ENCODE measurements at places on chromosomes 2 and 18.
A peak's percentile ranks its signal among the peaks of the same experiment; 100 is the strongest.

DNA sequence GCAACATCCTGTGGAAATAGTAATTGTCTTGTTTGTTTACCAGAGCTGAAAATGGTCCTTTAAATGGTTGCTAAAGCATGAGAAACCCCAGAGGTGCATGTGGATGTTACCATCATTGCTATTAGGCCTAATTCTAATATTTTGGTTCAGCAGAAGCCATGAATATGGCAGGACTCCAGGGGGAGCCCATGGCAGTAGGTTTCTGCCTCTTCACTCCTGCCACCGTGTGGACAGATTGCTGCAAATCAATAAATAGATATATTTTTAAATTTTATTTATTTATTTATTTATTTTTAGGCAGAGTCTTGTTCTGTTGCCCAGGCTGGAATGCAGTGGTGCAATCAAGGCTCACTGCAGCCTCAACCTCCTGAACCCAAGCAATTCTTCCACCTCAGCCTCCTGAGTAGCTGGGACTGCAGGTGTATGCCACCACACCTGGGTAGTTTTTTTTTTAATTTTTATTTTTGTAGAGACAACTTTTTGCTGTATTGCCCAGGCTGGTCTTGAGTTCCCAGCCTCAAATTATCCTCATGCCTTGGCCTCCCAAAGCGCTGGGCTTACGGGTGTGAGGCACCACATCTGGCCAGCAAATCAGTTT, 54.9 kb upstream of the CAPN13 start:
- DNase-seq, result peak; percentile 23

DNA sequence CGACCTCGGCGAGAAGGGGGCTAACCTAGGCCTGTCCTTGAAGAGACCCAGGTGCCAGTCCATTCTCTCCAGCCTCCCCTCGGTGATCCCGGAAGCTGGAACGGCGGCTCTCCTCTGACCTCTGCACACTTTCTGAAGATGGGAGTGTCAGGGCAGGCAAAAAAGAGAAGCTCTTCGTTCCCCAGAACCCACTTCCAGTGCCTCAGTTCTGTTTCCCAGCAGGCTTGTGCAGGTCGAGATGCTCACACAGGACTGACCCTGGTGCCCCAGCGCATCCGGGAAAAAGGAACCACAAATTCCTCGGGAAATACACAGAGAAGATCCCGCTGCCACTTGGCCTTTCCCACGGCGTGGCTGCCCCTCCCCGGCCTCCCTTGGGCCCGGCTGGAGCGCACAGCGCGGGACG, 681 bp upstream of the PTPN18 start:
- no peak for DNase-seq

GRCh38 chr2:129758784-129759471, 220.5 kb upstream of the RAB6C start:
- DNase-seq, result no peak

DNA sequence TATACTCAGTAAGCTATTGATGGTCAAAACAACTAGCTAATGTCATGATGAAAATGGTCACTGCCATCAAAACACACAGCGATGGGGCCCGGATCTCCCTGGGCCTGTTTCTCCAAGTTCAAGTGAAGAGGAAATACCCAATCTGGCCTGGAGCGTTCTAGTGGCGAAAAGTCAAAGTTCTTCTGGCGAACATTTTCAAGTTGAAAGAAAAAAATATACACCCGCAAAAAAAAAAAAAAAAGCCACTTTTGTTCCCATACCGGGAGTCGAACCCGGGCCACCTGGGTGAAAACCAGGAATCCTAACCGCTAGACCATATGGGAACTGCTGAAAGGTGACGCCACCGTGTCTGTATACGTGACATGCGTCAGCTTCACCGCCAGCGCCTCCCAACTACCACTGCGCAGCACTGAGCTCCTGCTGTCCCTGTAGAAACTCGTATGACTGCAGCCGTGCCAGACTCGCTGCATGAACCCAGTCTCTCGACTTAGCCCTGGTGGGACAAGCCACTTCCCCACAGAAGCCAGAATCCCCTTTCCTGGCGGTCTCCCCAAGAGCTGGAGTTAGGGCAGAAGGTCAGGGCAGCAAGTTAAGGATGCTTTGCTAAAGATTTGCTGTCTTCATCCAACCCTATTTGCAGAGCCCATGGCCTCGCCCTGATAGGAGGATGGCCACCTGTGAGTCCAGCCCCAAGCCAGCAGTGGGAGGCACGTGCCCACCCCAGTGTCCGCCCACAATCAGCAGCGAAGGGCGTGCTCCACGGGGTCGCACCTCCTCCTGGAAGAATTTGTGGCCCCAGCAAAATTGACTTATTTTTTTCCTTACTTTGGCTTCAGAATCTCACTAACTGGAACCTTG, 5.6 kb upstream of the IMP4 start:
- no peak for DNase-seq

- peak; percentile 23 for DNase-seq
These were observed 786 bp upstream of the TMEM200C start for GRCh38 chr18:5895876-5896740.
